ENCODE measurements at places on chromosomes 13 and 19. TPM values are rescaled to one million over a fixed set of nuclear protein-coding genes. Genes with fewer than 3 reads are reported as not detected.

RASL11A gene
- total RNA-seq: 4.2 TPM

CCDC122 gene
- 12.4 TPM for total RNA-seq

LINGO3 gene
- total RNA-seq: 0.13 TPM

FBXO17 gene
- total RNA-seq: 24.1 TPM

PDX1 gene
- 303 TPM for total RNA-seq

RNF113B gene
- not detected for total RNA-seq
